ENCODE measurements at places on chromosomes 3 and 15.

GRCh38 chr15:32657198-32657883 lies 15.8 kb downstream of the SCG5 start:
- DNase-seq = no peak

GRCh38 chr15:94844538-94845389 lies 613.4 kb downstream of the MCTP2 start:
- DNase-seq = no peak

- DNase-seq = no peak
Measured at GRCh38 chr15:100022806-100023205, 289.6 kb upstream of the LYSMD4 start.

DNA sequence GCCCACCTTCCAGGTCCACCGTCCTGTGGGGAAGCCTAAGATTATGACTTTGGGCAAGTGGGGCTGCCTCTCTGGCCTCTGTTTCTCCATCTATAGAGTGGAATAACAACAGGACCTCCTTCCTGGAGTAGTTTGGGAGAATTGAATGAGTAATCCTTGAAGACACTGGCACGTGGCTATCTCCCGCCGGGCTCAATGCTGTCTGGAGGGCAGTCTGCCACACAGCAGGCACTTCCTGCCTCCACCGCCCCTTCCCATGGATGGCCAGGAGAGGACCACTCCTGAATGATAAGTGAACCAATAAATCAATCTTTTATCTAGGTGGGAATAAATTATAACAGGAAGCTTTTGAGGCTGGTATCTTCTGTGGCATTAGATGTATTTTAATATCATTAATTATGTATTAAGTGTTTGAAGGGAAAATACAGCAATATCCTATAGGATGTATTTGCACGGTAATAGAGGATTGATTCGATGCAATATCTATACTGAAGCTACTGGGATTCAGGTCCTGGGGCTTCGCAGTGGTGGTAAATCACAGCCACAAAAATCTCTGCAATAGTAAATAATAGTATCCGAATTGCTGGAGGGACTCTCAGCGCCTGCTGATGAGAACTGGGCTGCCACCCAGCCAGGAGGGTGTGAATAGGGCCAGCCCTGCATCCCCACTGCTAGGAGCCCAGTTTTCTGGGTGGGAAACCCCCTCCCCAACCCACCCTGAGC lies 15.9 kb downstream of the MEGF11 start:
- DNase-seq = no peak

GRCh38 chr3:169041677-169042171 lies 621.8 kb downstream of the MECOM start:
- no peak for DNase-seq

DNA sequence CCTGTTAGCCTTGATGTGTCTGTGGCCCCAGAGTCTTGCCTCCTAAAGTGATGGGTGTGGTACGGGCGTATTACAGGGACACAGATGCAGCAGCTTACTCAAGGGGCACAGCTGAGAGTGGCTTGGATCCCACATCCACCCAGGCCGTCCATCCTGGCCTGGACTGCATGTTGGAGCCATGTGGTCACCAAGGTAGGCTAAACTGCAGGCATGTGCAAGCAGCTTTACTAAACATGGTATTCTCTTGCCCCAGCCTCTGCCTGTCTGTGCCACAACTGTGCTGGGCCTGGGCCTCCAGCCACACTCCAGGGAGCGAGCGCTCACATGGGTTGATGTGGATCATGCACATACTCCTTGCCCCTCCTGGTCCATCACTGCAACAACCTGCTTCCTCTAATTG lies 6.1 kb upstream of the GPR62 start:
- no peak for DNase-seq

Data from stimulated activated CD4-positive, alpha-beta T cell treated with anti-CD3 and anti-CD28 coated beads, TNF-alpha, amount 100 ng/mL, for 1 hour (primary cell).